ENCODE measurements at places on chromosomes 12 and 14.

DNA sequence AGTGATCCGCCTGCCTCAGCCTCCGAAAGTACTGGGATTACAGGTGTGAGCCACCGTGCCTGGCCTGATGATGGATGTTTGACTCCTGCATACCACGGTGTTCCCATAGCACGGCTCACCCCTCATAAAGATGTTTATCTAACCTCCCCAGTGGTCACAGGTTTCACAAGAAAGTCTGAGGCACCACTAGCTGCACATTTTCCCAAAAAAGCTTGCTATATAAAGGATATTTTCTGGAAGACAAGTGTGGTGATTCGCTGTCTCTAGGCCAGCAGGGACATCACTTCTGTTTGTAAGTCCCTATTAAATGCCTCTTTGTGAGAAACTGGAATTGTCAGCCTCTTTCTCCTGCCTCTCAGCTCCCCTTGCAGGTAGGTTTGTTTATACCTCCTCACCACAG, 18.3 kb downstream of the PLEK2 start:
- no peak for DNase-seq

- no peak for DNase-seq
Observed at GRCh38 chr14:100159865-100160533, 554 bp upstream of the DEGS2 start.

GRCh38 chr12:132190012-132190755, 45.9 kb downstream of the NOC4L start:
- no peak for DNase-seq

DNA sequence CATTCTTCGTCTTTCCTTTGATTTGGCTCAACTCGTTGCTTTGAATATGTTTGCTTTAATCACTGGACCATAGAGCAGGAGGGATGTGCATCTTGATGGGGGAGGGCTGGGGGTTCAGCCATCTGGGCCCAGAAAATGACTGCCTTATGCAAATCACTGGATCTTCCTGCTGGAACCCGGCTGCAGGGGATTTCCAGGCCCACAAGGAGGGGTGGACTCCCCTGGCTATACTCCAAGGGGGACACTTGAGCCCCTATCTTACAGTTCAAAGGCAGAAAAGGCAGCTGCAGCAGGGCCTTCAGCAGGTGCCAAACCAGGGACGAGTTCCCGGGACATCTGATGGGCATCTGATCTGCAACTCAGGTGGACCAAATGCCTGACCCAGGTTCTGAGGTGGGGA, 122.5 kb downstream of the DICER1 start:
- no peak for DNase-seq

- no peak for DNase-seq
Observed at GRCh38 chr14:71539650-71540285, 392.5 kb upstream of the RGS6 start.

GRCh38 chr14:95184413-95184790, 27.1 kb upstream of the DICER1 start:
- no peak for DNase-seq

- DNase-seq: peak; percentile 17
Observed at GRCh38 chr12:54364413-54364812, at the start of gene GPR84. TSS of gene GPR84 (minus strand) at chr12:54364486. CDS start at chr12:54363851, 635 bp downstream.

DNA sequence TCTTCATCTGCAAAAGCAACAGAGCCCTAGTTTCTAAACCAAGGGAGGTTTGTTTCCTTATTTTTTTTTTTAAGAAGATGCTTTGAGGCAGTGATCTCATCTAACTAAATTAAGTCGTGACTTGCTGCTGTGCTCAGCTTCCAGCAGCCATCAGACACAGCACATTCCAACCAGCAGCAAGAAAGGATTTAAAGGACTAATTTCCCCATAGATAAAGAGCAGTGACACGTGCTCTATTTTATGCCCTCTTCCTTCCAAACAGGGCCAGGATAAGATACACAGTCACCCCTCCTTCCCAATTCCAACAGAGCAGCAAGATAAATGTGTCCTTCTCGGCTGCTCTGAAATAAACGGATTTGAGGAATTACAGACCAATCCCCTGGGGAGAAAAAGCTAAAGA, 81.7 kb downstream of the PRKAB1 start:
- DNase-seq: no peak

- DNase-seq: no peak
Observed at GRCh38 chr14:53412819-53413675, 259.9 kb upstream of the DDHD1 start.

- no peak for DNase-seq
Observed at GRCh38 chr14:94867946-94868771, 98.2 kb upstream of the GSC start.

- no peak for DNase-seq
Observed at GRCh38 chr14:47730296-47730695, 54.9 kb upstream of the MDGA2 start.

GRCh38 chr12:78338054-78338785, 507.5 kb downstream of the NAV3 start:
- DNase-seq: no peak

GRCh38 chr14:49863487-49864281, 11.1 kb upstream of the NEMF start:
- no peak for DNase-seq

GRCh38 chr14:60760644-60761364, 26.2 kb downstream of the MNAT1 start:
- no peak for DNase-seq

DNA sequence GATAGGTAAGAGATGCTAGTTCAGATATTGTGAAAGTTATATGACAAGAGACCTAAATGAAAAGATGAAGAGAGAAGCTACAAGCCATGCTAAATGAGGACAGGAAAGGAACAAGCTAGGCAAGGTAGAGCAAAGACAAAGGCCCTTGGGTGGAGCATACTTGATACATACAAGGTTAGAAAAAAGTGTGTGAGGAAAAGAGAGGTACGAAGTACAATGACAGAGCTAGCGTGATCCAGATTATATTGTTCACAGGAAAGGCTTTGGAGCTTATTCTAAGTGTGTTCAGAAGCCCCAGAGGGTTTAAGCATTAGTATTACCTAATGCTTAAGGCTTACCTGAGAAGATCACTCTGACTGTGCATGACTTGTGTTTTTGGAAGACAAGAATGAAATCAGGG, 75.0 kb downstream of the SLCO1B3 start:
- DNase-seq: no peak

GRCh38 chr12:88625356-88625755, 45.1 kb upstream of the KITLG start:
- no peak for DNase-seq

DNA sequence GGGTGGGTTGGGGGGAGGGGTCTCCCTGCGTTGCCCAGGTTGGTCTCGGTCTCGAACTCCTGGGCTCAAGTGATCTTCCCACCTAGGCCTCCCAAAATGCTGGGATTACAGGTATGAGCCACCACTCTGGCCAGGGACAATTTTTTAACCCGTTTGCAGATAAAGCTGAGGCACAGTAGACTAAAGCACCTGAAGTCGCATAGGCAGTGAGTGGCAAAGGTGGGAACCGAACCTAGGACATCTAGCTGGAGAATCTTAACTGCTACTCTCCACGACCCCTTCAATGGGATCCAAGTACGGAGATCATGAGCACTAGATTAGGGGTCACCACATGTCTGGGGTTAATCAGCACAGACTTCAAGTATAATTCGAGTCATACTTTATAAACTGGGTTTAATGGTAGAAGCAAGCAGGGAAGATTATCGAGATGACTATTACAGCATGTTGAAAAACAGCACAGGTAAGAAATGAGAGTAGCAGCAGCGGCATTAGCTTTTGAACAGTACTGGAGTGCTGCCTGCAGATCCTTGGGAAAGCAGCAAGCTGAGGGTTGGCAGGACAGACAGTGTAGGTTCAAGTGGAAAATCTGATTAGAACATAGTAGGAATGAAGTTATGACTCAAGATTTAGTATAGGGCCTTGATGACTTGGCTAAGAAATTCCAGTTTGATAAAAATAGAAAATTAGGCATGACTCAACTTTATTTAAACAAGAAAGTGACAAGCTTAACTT, 23.9 kb downstream of the NID2 start:
- no peak for DNase-seq

Data from activated naive CD4-positive, alpha-beta T cell treated with Interleukin-2 at 50 U/mL for 16 hours (primary cell).